ENCODE measurements at places on chromosomes 5 and 9.

- DNase-seq, result no peak
Measured at GRCh38 chr9:111063332-111063731, 25.1 kb upstream of the LPAR1 start.

DNA sequence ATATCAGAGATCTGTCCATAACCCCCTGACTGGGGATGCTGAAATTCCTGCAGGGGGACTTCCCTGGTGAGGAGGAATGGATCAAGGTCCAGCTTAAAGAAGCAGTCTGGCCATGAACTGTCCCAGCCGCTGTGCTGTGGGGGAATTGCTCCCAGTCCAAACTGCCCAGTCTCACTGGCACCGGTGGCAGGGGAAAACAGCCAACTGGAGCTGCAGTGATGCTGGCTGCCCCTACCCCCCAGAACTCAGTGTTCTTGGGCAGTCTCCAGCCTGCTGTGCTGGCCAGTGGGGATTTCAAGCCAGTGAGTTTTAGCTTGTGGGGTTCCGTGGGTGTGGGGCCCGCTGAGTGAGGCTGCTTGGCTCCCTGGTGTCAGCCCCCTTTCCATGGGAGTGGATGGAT is 306.5 kb upstream of the RPS23 start:
- no peak for DNase-seq

GRCh38 chr9:81871695-81872094 is 56.5 kb upstream of the SPATA31D4 start:
- DNase-seq, result no peak

- DNase-seq, result no peak
Measured at GRCh38 chr5:98130261-98131035, 643.0 kb upstream of the RGMB start.

DNA sequence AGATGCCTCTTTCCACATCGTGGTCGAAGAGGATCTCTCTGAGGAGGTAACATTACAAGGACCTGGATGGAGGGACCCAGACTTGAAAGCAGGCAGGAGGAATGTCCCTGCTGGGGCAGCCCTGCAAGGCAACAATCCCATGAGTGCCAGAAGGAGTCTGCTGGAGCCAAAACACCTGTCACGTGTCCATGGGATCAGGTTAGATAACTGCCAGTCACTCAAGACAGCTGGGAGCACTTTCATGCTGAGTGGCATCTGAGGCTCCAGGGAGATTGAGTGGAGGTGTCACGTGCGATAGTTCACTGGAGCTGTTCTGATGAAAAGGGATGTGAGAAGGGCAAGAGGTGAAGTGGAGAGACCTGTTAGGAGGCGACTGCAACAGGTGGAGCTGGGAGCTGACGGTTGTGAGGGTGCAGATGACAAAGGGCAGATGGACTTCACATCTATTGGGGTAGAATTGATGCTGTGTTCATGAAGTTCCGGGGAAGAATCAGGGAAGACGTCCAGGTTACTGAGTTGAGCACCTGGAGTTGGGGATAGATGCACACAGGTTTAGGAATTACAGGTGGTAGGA is 68.4 kb downstream of the ICE1 start:
- DNase-seq, result no peak

GRCh38 chr5:159736844-159737243 is 179.4 kb upstream of the ADRA1B start:
- DNase-seq, result no peak

DNA sequence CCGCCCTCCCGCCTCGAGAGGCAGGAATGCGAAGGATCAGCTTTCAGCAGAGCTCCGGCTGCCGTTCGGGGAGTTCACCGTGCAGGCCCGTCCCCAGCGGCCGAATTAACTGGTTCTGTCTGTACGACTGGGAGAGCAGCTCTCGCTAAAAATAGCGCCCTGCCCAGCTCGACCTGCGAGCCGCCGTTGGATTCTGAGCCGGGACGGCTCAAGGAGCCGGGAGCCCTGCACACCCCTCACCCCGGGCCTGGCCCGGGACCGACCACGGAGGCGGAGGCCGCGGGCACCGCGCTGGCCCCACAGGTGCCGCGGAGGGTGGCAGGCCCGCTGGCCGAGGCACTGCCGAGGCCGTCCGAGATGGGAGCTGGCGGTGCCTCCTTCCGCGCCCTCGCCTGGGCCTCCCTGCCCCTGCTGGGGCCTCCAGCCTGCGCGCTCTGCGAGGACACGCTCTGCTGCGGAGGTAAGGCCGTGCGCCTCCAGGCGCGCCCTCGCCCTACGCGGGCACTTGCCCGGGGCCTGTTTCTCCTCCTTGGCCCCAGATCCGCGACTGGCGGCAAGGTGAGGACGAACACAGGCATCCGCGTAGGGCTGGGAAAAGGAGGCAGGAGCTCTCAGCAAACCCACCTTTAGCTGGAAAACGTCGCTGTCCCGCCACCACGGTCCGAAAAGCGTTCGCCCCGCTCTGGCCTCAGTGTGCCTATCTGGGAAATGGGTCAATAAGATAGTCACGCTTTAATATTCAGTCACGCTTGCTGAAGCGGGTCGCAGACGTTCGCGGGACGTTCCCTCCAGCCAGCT is 53.1 kb upstream of the DAB2IP start:
- no peak for DNase-seq

- no peak for DNase-seq
Measured at GRCh38 chr9:137705443-137705863, 86.6 kb downstream of the EHMT1 start.

DNA sequence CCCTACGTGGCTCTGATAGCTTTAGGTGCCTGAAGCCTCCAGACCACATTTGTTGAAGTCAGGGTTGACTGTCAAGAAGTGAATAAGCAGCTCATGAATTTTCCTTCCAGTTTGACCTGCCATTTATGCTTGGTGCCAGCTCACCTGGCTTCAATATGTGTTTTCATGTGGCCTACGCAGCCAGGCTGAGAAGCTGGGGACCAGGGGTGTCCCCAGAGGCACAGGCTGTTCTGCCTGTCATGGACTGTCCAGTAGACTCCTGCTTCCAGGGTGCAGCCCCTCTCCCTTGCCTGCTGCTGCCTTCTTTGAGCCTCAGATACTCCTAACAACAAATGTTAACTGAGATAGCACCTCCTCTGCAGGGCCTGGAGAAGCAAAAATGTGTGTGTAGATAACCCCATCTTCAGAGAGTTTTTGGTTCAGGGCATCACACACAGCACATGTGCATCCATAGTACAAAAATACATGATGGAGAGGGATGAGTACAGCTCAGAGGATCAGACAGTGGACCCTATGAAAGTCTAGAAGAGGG is 5.8 kb downstream of the TNFAIP8 start:
- no peak for DNase-seq

- DNase-seq, result no peak
Measured at GRCh38 chr5:94693043-94693822, 74.8 kb downstream of the SLF1 start.

DNA sequence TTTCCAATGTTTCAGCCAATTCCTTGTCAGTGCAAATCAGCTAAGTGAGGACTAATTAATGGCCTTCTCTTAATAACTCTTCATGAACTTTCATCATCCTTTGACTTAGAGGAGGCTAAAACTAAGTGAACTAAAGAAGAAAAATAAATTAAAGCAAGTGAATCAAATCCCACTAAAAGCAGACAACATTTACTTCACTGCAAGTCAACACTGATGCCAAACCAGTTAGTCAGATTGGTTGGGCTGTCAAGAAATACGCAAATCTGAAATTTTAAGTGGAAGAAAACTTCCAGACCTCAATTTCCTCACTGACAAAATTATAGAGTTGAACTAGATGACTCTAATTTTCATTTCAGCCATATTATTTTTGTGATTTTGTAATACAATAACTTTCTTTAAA is 137.2 kb upstream of the PRLR start:
- no peak for DNase-seq

- DNase-seq, result no peak
Measured at GRCh38 chr9:114413861-114414301, 26.1 kb upstream of the AKNA start.

- no peak for DNase-seq
Measured at GRCh38 chr9:112443200-112443599, 43.4 kb upstream of the KIAA1958 start.

- DNase-seq, result no peak
Measured at GRCh38 chr9:20508242-20508641, 114.1 kb downstream of the MLLT3 start.

GRCh38 chr9:98970532-98971041 is 26.9 kb downstream of the COL15A1 start:
- no peak for DNase-seq

DNA sequence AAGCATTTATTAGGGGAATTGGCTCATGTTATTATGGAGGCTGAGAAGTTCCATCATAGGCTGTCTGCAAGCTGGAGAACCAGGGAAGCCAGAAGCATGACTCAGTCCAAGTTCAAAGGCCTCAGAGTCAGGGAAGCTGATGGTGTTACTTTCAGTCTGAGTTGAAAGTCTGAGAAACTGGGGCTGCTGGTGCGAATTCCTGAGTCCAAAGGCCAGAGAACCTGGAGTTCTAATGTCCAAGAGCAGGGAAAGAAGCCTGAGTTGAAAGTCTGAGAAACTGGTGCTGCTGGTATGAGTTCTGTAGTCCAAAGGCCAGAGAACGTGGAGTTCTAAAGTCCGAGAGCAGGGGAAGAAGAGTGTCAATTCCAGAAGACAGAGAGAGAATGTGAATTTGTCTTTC is 641.1 kb downstream of the ISL1 start:
- no peak for DNase-seq

DNA sequence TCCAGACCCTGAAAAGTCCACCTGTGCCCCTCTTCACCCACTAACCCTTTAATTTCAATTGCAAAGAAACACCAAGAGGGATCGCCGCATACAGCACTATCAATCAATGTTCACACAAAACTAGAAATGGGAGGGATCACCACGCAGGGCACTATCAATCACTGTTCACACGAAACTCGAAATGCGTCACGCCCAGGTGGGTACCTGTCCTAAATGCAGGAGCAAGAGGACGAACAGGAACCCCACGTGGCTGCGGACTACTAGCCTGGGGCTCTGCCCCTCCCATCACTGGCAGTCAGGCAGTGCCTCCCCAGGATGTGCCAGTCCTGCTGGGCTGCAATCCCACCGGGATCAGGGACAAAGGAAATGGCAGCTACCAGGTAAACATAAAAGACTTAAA is 28.2 kb downstream of the RASGEF1C start:
- no peak for DNase-seq

- DNase-seq, result no peak
Measured at GRCh38 chr5:80618438-80618837, 36.0 kb upstream of the MSH3 start.

- DNase-seq, result no peak
Measured at GRCh38 chr9:124879226-124879625, 17.3 kb downstream of the ARPC5L start.

- peak; percentile 78 for DNase-seq
Measured at GRCh38 chr9:92954049-92954861, 6.9 kb downstream of the FGD3 start.

DNA sequence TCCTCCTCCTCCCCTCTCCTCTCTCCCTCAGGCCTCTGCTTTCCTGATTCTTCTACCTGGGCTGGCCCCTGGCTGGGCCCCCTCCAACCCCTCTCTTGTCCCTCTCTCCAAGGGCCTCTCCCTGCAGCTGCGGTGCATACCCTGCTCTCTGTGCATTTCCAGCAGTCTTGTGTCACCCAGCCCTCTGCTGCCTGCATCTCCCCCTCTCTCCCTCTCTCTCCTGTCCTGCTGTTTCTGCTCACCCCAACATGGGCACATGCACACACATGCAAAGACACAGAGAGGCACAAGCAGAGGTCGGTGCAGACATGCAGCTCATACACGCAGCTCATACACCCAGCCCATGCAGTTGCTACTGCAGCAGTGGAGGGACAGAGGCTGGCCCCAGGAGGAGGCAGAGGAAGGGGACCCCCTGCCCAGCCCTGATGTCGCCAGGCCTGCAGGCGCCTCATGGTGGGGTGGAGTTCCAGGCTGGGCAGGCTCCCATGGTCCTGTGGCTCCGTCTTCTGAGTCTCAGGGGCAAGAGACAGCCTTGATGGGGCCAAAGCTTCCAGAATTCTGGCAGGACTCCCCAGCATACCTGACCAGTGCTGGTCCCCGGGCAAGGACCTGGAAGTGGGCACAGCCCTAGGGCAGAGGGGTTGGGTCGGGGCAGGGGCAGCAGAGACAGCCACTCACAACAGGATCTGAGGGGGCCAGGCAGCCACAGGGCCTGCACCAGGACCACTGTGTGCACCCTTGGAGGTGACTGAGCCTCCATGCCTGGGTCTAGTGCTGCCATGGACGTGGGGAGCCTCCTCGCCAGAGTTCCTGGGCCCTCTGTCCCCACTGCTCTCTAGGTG is 216.9 kb downstream of the C9orf50 start:
- no peak for DNase-seq

GRCh38 chr9:83235526-83235925 is 172.6 kb upstream of the RASEF start:
- no peak for DNase-seq

- DNase-seq, result no peak
Measured at GRCh38 chr5:116652196-116652729, 77.6 kb upstream of the SEMA6A start.

- DNase-seq, result no peak
Measured at GRCh38 chr5:158039911-158040347, 181.0 kb upstream of the CLINT1 start.

GRCh38 chr5:67181648-67182221 is 14.9 kb downstream of the CD180 start:
- no peak for DNase-seq

GRCh38 chr9:114214181-114214580 is 58.8 kb downstream of the COL27A1 start:
- DNase-seq, result no peak

- DNase-seq, result no peak
Measured at GRCh38 chr9:19456426-19456825, 47.6 kb downstream of the ACER2 start.

DNA sequence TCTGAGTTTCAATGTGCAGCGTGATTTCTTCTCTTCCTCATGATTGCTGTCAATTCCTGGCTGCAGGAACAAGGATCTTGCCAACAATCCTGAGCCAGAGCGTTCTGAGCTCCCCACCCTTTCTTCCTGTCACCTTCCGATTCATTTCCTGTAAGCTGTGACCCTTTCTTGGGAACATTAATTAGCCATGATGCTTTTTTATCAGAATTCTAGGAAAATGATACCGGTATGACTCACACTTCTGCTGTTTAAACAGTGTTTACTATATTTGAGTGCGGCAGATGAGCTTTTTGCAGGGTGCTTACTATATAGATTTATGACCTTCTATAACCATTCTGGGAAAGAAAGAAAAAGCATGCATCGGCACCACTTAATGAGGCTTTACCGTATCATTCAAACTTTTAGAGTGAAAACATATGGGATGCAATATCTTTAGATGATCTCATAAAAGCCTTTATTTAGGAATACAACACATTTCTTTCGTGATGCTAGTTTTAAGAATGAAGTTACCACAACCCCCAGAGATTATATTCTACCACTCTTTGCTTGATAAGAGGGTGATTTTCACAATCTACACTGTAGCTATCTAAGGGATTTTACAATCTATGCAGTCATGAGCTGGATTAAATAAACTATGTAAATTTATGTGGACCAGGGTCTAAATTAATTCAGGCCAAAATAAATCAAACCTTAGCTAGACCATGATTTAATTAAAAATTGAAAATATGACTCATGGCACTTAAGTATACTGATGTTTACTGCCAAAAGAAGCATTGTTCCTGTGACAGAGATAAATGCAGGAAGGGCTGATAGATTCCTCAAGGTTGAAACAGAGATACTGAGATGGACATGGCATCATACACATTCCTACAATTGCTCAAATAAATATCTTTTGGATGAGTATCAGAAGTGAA is 38.0 kb upstream of the OSMR start:
- no peak for DNase-seq

Measured in chondrocyte (in vitro differentiated cells).